ENCODE measurements at places on chromosomes 4 and X.
A peak's percentile ranks its signal among the peaks of the same experiment; 100 is the strongest.

DNA sequence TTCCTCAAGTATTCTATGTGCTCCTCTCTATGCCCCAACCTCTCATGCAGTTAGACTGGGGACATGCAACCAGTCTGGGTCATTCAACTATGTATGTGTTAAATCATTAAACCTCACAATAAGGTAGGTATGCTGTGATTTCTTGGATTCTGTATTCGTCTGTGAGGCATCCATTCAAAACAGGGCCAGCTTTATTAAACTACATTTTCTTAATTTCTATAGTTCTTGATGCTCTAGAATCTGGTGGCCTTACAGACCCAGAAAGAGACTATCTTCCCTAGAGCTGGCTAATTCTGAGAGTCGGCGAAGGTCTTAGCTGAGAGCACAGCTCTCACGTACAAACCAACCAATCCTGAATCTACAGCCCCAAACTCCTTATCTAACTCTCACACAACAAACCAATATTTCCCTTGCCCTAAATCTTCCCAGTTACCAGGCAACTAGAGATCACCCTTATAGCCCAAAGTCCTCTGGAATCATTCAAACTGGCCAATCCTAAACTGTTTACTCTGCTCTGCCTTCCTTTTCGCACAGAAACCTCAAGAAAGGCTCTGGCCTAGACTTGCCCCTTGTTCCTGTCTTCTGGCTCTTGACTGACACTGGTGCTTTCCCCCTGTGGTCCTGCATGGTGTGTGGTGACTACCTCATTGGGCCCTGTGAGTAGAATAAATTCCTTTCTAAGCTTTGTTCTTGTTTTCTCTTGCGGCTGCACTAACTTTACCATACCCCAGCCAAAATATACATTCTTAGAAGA is 203.5 kb upstream of the TET2 start:
- DNase-seq: no peak

GRCh38 chr4:121599049-121599448 is 97.7 kb downstream of the ANXA5 start:
- no peak for DNase-seq

DNA sequence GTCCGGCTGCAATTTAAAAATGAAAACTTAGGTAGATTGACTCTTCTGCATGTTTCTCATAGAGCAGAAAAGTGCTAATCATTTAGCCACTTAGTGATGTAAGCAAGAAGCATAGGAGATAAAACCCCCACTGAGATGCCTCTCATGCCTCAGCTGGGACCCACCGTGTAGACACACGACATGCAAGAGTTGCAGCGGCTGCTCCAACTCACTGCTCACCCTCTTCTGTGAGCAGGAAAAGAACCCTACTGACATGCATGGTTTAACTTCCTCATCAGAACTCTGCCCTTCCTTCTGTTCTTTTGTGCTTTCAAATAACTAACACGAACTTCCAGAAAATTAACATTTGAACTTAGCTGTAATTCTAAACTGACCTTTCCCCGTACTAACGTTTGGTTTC is 41.0 kb downstream of the MAP7D3 start:
- DNase-seq: no peak

DNA sequence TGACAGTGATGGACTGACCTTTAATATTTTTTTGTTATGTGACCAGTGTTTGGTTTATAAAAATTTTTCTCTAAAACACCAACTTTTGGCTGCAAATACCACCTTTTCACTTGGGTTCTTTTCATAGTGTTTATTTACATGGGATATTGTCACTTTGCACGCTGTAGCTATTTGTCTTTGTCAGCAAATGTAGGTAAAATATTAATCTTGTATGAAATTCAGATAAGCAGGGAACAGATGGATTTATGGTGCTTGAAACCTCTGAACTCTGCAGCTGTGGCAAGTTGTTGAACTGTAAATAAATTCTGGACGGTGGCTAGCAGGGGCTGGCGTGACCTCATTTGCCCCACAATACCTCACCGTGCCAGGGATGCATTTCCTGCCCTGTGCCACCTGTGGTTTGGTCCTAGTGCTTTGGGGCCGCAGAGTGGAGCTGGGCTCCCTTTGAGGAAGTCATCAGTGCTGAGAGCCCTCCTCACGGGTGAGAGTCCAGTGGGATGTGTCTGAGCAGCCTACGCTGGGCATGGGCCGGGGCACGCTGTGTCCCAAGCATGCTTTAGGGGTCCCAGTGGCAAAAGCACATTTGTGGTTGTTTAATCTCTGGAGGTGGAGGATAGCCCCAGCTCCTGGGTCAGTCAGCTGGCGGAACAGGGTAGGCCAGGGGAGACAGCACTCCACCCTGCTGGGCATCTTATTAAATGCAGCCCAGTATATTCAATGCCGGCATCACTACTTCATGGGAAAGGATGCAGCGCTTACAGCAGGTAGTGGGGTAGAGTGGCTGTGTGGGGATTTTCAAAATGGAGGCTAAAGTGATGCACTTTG is 108.6 kb downstream of the TBL1X start:
- no peak for DNase-seq

DNA sequence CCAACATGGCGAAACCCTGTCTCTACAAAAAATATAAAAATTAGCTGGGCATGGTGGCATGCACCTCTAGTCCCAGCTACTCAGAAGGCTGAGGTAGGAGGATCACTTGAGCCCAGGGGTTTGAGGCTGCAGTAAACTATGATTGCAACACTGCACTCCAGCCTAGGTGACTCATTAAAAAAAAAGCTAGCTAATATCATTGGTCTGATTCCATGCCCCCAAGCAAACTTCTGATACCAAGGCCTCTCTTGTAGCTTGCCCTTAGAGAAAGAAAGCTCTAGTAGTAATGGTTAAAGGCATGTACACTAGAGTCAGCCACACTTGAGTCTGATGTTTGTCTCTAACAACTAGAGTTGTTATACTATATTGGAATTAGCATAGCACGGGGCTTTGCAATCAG is 32.6 kb upstream of the PHF8 start:
- no peak for DNase-seq

- DNase-seq: no peak
Observed at GRCh38 chr4:73650250-73650649, 30.0 kb upstream of the RASSF6 start.

DNA sequence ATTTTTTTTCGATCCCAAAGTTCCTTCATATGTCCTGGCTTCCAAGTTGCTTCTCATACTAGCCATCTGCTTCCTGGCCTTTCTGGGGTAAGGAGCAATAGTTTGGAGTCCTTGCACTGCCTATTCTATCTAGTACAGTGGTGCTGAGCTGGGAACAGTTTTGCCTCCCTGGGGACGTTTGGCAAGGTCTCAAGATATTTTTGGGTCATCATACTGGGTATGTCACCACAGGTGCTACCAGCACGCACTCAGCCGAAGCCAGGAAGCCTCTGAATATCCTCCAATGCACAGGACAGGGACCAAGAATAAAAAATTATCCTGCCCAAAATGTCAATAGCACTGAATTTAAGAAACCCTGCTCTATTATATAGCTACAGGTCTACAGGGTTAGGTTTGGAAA is 35.4 kb upstream of the TMSB15B start:
- DNase-seq: no peak

- no peak for DNase-seq
Observed at GRCh38 chrX:72492499-72492898, 80.1 kb downstream of the HDAC8 start.

DNA sequence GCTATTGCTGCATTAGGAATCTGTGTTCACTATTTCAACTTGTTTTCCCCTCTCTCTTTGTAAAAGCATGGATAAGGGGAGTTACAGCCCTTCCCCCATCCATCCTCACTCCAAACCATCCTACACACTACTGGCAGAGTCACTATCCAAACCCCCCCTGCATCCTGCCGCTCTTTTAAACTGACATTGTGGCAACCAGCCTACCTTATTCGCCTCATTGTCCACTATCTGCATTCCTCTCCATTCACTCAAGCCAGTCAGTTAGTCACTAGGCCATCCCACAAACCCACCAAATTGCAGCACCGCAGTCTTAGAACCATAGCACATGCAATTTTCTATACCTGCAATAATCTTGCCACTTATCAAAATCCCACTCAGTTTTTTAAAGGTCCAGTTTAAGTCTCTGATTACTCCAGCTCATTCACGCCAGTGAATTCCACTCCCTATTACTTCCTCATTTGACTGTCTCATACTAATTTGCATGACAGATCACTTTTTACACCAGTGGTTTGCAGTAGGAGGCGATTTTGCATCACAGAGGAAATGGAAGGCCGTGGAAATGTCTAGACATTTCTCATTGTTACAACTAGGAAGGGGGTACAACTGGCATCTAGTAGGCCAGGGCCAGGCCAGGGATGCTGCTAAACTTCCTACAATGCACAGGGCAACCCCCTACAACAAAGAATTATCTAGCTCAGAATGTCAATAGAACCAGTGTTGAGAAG is 181.8 kb downstream of the HS6ST2 start:
- DNase-seq: no peak

- no peak for DNase-seq
Observed at GRCh38 chrX:17009856-17010625, 63.6 kb downstream of the REPS2 start.

DNA sequence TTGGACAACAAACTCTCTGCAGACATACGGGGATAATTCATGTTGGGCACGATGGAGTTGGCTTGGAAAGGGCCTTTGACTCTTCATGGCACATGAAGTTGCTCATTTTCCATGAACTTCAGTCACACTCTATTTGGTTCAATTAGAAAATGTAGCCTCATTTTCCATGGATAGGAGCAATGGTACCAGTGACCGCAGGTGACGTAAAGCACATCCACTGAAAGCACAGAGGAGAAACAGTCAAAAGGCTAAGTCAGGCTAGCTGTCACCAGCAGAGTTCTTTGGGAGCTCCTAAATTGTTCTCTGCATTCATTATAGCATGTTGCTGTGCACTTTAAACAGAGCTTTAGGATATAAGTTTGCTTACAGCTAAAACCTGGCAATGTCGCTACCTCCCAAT is 39.9 kb upstream of the MAP3K15 start:
- no peak for DNase-seq

DNA sequence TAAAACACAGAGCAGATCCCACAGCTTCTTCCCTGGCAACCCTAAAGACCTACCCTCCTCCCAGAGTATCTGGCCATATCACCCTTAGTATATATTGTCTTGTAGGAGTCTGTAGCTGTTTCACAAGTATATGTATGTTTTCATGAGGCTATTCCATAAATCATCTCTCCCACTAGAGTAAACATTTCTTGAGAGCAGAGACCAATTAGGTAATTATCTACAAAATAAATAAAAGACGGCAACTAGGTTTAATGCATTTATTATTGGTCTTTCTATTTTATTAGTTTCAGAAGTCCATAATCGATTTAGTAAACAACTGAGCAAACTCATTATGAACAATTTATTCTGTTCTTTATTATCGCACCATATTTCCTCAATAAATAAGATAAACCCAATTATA is 7.0 kb downstream of the ACOT9 start:
- no peak for DNase-seq

- DNase-seq: peak; percentile 9
Observed at GRCh38 chrX:48083212-48083611, 11.8 kb upstream of the ZNF630 start.

DNA sequence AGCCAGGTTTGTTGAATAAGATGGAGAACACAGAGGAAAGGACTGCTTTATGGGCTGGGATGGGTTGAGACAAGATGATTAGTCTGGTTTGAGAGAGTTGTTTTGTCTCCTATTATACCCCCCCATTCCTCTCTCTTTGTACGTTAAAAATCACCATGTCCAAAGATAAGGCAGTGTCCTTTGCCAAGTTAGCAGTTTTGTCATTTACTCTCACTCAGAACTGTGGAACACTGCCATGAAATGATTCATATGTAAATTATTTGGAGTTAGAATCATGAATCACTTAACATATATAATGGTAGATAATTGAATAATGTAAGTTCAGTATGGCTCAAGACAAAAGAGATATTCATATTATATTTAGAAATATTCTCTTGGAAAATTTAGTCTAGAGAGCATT is 151.3 kb downstream of the DCLK2 start:
- DNase-seq: no peak

DNA sequence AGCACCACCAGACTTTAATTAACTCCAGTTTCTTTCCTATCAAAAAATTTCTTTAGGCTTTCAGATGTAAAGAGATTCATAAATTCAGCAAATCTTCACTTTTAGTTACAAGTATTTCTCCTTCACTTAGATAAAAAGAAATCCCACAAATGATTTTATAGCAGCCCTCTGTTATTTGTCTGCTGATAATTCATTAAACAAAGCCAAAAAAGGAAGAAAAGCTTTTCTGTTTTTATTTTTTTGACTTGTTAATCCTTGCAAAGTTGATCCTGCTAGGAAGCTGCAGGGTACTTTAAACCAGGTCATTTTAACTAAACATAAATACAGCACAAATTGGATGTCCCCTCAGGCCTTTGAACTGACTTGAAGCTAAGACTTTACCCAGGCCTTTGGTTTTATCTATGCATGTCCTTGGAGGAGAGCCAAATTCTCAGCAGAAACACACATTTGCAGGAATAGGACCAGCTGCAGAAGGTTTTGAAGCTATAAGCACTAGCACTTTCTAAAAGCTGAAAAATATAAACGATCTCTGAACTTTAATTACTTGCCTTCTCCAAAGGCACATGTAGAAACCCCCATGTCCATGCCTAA is 57.5 kb downstream of the PCDH18 start:
- DNase-seq: no peak

GRCh38 chr4:109303140-109303496 is 660 bp upstream of the COL25A1 start:
- DNase-seq: no peak

DNA sequence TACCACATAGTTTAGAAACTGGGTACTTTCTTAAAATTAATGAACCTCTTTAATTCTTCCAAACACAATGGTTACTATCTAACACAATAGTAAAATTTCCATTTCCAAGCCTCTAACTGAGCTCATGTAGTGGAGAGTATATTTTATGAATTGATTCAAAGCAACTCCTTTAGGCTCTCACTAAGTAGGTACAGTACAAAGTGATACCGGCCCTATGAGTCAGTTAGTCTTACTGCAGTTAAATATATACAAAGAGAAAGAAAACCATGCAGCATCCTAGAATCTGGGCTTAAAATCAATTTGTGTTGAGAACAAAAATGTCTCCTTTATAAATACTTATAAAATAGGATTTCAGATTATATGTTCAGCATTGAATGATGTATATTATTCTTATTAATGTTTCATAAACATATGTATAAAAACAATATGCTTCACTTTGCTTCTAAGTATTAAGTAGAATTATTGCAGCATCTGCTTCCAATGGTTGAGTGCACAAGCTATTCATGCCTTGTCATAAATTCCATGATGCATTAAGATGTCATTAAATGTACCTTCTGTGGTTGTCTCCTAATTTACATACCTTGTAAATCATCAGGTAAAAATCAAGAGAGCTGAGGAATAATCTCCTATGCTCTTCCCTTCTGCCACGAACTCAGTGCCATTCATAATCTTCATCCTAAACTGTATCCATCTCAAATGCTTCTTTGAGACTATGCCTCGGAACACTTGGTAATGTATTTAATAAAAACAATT is 1037.8 kb downstream of the STPG2 start:
- no peak for DNase-seq

GRCh38 chr4:21952549-21952948 is 4.0 kb upstream of the KCNIP4 start:
- DNase-seq: no peak

Measured in stimulated activated CD8-positive, alpha-beta memory T cell treated with anti-CD3 and anti-CD28 coated beads, Interleukin-4, amount 100 ng/mL, for 1 hour (primary cell).